Mucosa of descending colon (tissue), 3 donors: ENCODE measurements at places on chromosomes 5 and 9. TPM values are rescaled to one million over a fixed set of nuclear protein-coding genes. Genes with fewer than 3 reads are reported as not detected.

- no peak for DNase-seq
These were observed 37.5 kb upstream of the GFPT2 start for GRCh38 chr5:180390441-180391190.

DNA sequence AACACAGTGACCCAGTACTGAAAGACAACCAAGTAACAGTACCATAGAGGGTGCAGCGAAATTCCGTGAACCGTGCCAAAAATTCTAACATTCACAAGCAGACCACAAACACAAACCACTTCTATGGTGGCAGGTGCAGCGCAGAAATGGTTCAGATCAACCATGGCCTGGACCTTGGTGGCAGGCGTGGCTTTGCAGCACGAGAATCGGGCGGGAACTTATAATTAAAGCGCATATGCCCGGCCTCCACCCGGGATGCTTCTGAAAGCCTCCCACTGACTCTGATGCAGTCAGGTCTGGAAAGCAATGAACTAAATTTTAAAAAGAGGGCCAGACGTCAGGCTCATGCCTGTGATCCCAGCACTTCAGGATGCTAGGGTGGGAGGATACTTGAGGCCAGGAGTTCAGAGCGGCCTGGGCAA, 68.0 kb upstream of the TBC1D9B start:
- no peak for DNase-seq

- no peak for DNase-seq
These were observed 49.6 kb downstream of the GNA14 start for GRCh38 chr9:77598524-77598923.

DNA sequence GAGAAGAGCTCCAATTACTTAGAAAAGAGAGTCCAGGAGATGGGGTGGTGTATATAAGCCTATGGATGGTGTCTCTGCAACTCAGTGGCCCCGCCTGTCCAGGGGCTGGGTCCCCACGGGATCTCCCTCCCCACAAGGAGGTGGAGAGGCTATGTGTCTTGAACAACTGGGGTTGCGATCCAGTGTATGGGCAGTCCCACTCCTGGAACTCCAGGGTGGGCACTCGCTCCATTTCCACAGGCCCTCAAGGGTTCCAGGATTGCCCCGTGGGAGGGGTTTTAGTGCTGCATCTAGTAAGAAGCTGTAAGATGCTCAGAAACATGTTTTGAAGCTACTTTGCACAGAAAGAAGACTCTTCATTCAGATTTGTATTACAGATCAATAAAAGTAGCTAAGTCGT, 558 bp upstream of the SMAD5 start:
- DNase-seq = peak; percentile 49

Gene ADGRV1
- total RNA-seq = 4.5 TPM

GRCh38 chr9:128393970-128394369, 22.8 kb downstream of the URM1 start:
- no peak for DNase-seq

DNA sequence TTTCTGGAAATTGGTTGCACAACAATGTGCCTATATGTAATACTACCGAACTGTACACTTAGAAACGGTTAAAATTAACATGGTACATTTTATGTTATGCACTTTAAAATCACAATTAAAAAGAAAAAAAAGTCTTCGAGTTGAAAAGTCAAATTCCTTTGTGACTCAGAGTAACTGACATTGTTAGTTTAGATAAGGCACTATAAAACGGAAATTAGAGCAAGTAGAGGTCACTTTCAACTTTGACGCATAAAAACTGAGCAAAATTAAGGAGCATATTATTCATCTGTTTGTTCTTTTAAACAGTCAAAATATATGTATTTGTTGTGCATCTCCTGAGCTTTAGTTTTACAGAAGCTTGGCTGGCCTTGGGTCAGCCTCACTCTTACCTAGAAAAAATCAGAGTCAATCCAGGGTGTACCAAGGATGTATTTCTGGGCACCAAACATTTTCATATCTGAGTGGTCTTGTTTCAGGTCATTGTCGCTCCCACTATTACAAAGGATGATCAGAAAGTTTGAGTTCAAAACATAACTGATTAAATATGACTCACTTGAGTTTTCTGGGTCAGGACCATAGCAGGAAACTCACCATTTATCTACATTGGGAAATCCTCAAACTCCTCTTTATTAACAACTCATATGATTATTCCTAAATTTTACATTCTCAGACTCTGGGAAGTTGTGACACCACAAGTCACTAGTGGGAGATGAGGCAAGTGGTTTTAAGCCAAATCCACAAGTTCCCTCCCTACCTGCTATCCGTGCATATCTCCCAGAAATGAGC, 160.6 kb downstream of the CCDC192 start:
- DNase-seq = no peak

GRCh38 chr5:40736103-40736875, 19.5 kb downstream of the TTC33 start:
- no peak for DNase-seq
